ENCODE measurements at places on chromosomes 12 and 14. TPM values are rescaled to one million over a fixed set of nuclear protein-coding genes. Genes with fewer than 3 reads are reported as not detected.

The CELA1 gene
- not detected for total RNA-seq

The LMNTD1 gene
- 17.8 TPM for total RNA-seq

GRCh38 chr14:64762044-64763034 is 58.1 kb downstream of the PLEKHG3 start:
- DNase-seq, result peak; percentile 68

DNA sequence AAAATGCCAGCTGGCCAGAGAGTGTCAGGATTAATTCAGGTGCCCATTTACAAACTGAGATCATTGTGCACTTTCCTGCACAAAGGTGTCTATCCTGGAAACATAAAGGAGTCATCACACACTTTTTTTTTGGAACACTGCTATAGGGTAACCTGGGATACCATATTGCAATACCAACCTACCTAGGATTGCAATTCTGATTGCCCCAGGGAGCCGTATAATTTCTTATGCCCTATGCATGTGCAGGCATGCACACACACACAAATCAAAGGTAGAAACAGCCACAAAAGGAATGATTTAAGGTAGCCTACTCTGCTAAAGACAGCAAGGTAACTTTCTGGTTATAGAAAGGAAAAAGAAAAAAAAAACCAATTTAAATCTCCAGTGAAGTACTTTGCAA is 285.3 kb upstream of the KITLG start:
- DNase-seq, result no peak

- DNase-seq, result no peak
Measured at GRCh38 chr14:93824518-93825234, 36.4 kb upstream of the PRIMA1 start.

- peak; percentile 3 for DNase-seq
Measured at GRCh38 chr14:68666236-68666635, 126.6 kb downstream of the ZFP36L1 start.

DNA sequence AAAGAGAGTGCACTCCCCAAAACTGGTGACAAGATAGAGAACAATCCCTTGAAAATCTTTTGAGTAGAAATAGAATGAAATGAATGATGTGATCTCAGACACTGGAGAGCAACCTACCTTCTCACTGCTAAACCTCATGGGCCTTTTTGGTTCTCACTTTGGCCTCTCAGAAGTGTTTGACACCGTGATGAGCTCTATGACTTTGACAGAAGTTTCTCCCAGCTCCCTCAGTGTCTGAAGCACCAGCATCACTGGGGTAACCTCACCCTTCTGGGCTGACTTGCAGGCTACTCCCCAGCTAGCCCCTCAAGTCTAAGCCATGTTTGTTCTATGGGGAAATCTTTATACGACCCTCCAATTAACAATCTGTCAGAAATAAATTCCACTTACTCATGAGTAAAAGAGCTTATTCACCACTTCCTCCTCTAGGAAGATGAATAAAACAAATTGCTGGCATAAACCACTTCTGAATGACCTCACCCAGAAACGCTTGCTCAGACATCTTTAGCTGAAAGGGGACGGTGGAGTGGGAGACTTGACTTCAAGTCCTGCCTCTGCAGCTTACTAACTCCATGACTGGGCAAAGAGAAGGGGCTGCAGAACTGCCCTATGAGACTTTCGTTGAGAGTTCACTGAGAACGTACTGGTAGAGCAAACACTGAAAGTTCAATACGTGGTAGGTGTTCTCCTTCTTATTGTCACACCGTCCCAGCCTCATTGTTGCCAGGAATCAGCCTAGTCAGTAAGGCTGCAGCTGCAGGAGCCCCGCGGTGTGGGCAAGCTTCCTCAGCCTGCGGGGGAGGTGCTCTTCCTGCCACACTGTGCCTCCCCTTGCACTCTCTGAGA is 46.5 kb downstream of the ST8SIA1 start:
- peak; percentile 6 for DNase-seq

All from upper lobe of left lung (tissue), 6 donors.